Hepatic stellate cell (primary cell): ENCODE measurements at places on chromosomes 11 and 22.

DNA sequence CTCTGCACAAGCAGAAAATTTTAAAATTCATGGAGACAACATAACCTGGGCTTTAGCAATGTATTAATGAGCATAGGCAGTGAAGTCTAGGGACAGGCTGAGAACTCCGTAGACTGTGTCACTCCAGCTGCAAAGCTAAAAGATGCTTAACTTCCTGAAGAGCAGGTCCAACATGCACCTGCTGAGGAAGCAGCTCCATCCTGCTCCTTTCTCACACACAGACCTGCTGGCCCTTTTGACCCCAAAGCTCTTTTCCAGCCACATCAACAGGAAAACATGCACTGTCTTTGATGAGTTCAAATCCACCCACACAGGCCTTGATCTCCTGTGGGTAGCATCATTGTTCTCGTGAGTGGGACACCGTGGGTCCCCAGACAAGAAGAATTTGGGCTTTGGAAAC is 36.0 kb downstream of the SYN3 start:
- no peak for DNase-seq

- DNase-seq: no peak
These were observed 124.2 kb downstream of the NCAM1 start for GRCh38 chr11:113085446-113085845.

DNA sequence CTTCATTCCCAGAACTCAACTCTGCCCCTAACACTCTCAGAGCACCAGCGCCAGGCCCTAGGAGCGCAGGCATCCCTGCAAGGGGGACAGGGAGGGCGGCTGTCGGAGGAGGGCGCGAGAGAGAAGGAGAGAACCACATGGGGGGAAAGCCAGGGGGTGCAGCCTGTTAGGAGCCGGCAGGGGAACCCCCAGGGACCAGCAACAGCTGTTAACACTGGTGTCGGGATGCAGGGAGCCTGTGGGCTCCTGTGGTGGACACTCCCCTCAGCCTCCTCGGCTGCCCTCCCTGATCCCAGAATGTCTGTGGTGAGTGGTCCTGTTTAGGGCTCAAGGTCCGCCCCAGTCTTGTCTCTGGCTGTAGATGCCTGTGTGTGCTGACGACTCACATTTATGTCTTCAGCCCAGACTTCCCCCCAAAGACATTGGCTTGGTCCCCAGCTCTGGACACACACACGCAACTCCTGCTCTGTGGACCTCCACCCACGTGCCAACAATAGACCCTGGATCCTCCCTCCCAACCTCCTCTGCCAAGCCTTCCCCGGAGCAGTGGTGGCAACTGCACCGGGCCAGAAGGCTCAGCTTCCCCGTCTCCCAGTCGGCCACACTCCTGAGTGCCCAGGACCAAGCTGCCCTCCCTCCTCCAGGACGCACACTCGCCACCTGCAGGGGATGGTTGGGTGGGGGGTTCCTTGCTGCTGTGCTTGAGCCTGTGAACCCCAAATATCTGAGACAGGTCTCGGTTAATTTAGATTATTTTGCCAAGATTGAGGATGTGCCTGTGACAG is 817 bp upstream of the IFITM5 start:
- peak; percentile 46 for DNase-seq

- no peak for DNase-seq
These were observed 18.1 kb upstream of the KLHL35 start for GRCh38 chr11:75450826-75451821.

DNA sequence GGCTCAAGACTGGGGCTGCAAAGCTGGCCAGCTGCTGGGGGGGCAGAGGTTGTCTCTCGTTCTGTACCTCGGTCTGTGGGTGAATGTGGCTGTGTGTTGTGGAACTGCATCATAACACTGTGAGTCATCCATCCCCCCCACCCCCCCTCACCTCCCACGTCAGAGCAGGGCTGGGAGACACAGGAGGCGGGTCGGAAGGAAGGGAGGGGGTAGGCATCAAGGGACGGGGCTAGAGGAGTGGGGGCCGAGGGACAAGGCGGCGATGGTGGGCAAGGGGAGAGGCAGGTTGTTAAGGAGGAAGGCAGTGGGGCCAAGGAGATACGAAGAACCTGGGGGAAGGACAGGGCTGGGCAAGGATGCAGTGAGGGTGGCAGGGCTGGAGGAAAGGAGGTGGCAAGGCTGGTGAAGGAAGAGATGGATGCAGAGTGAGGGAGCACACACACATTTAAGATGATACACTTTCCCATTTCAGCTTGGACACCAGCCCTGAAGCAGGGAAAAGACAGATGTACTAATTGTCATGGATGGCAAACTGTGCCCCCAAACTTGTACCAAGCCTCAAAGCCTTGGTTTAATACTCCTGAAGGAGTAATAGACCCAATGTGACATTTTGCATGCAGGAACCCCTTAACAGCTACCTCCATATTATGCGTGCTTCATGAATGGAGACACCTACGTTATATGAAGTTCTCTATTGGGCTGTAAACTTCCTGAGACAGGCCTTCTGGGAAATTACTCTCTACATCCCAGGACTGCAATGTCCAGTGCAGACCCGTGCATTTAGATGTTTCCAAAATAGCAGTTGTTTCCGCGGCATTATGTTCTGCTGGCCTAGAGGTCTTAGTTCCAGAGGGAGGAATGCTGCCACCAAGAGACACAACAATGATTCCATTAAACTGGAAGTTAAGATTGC is at the start of gene YPEL4:
TSS of gene YPEL4 (minus strand) at position 87 of the 913 bp plus-strand sequence. CDS start 2,805 bp downstream, outside the sequence.
- DNase-seq: peak; percentile 88

DNA sequence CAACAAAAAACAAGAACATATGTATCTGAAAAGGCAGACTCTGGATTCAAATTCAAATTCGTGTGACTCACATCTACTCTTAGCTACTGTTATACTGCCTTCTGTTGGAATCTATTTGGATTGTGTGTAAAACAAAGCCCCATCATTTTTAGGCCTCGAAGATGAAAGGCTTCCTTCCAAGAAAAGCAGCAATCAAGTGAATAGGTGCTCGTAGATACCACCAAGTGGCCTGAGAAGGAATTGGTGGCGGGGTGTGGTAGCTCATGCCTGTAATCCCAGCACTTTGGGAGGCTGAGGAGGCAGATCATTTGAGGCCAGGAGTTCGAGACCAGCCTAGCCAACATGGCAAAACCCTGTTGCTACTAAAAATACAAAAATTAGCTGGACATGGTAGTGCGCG is 4.2 kb downstream of the GRAMD1B start:
- no peak for DNase-seq

DNA sequence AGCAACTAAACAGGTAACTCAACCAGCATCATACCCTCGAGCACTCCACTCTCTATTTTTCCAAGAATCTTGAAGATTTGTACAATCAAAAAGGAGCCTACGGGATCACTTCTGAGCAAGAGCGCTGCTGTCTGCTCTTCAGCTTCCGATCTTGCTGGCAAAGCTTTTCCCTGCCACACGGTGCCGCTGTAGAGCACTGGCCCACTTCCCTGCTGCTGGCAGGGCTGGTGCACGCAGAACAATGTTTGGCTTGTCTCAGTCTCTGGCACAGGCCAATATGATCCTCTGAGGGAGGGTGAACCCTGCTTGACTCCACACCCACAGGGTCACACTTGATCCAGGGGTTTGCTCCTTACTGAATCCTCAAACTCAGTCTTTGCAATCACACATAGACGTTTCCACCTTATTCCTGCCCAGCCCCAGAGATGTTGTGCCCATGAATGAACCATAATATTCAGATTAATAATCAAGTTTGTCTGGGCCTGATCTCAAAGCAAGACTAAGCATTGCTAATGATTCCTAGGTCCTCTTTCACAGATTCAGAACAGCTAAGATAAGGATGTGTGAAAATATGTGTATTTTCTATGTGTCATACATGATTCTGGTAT is 536.6 kb downstream of the SOX6 start:
- DNase-seq: no peak

GRCh38 chr11:4882543-4882942 is 843 bp downstream of the OR51T1 start:
- no peak for DNase-seq

DNA sequence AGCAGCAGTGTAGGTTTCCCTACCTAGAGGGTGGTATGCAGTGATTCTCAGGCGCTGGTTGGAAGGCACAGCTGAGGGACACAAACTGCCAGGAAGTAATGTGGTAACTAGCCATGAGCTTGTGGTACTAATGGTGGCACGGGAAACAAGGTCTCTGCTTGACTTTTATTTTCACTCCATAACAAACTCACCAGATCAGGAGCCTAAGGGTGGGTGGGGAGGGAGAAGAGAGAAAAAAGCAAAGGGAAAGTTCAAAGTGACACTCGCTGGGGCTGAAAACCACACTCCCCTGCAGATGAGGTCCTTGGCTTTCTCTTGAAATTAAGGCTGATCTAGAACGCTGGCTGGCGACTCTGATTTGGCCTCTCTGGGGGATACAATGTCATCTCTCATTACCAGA is 22.0 kb downstream of the TRAF6 start:
- no peak for DNase-seq

DNA sequence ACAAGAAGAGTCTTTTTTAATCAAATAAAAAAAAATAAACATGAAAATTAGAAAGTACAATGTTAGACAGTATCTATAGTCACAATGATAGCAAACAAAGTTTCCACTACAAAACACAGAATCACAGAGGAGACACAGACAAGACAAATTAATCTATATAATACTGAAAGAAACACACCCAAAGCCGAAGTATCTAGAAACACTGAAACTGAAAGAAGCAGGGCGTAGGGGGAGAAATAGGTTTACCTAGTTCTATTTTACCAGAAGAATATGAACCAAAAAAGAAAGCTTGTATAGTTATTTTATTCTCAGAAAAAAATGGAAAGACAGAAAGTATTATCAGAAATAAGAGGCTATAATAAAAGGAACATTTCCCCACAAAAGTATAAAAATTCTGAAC is 27.1 kb upstream of the NUP50 start:
- DNase-seq: no peak

DNA sequence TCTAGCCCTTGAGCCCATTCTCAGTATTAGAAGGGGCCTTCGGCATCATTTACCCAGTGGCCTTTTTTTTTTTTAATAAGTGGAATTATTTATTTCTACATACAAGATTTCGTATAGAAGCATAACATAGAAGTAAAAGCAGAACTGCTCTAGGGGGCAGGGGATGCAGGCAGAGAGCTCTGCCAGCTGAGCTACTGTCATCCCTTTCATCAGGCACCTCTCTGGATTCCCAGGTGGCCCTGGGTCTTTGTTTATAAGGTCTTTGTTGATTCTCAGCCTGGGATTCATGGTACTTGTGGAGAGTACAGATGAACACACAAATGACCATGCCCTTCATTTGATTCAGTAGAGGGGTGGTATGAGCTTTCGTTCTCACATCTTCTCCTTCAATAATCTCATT is 66.4 kb downstream of the GAB2 start:
- no peak for DNase-seq

DNA sequence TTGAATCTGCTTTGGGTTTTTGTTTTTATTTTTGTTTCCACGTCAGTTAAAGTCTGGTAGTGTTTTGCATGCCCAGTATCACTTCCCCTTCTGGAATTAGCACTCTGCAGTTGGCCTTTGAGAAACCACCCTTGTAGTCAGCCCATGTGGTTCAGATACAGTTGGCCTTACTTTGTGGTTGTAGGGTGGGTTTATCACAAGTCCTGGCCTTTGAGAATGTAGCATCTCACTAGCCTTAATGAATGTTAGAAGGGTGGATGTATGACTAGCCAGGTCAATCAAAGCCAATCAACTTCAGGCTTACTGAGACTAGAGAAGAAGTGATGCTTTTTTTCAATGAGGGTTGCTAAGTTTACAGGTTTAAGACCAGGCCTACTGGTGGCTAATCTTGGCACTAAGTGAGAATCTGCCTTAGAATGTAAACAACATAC is 19.8 kb downstream of the ARL14EP start:
- no peak for DNase-seq

GRCh38 chr22:44129619-44129976 is 51.1 kb upstream of the PARVG start:
- no peak for DNase-seq

DNA sequence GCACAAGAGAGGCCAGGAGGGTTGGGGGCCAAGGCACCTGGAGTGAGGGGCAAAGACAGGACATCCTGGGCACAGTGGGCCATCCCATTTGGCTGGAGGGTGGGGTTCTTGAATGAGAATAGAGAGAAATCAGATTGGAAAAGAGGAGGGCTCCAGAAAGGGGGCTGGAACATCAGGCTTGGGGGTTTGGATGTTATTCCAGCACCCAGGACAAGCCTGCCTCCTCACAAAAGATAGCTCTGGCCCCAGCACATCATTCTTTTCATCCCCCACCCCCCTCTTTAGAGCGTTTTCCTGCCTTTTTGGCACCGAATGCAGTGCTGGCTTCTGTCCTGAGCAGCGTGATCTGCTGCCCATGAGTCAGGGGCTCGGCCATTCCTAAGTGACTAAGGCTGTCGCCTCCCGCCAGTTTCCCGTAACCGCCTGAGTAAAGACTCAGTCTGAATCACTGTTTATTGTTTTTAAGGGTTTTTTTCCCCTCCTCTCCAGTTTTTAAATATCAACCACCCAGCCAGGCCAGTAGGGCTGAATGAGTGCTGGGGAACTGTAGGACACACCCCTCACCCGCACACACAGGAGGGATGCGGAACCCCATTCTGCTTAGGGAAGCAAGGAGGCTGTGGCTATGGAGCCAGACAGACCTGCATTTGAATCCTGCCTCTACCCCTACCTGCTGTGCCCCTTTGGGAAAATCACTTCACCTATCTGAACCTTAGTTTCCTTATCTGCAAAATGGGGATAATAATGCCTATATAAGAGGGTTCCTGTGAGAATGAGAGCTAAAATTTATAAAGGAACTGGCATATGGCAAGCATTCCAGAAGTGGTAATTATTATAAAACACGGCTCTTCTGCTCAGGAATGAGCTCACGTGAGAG is 32.4 kb upstream of the NAV2 start:
- peak; percentile 86 for DNase-seq

- DNase-seq: no peak
These were observed 2.0 kb upstream of the PRDM11 start for GRCh38 chr11:45144126-45145082.

GRCh38 chr11:26896719-26897118 is 97.2 kb upstream of the FIBIN start:
- no peak for DNase-seq

- peak; percentile 4 for DNase-seq
These were observed 855.0 kb downstream of the METTL15 start for GRCh38 chr11:28963187-28963586.

DNA sequence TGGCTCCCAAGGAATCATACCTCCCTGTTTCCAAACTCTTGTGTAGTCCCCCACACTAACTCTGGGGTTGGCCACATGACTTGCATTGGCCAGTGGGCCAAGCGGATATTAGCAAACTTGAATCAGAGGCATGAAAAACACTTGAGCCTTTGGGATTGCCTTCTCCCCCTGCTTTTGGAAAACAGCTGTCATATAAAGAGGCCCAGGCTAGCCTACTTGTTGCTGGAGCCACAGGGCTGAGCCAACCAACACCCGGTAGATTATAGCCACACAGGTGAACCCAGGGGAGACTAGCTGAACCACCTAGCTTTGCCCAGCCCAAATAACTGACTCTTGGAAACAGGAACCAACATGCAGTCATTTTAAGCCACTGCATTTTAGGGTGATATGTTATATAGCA is 354.8 kb downstream of the TENM4 start:
- no peak for DNase-seq

GRCh38 chr11:61602775-61603569 is 22.1 kb upstream of the SYT7 start:
- DNase-seq: peak; percentile 48
